ENCODE measurements at places on chromosomes 5 and 9.
A peak's percentile ranks its signal among the peaks of the same experiment; 100 is the strongest.

- peak; percentile 60 for DNase-seq
Observed at GRCh38 chr9:112925058-112925641, 34.5 kb upstream of the SLC46A2 start.

DNA sequence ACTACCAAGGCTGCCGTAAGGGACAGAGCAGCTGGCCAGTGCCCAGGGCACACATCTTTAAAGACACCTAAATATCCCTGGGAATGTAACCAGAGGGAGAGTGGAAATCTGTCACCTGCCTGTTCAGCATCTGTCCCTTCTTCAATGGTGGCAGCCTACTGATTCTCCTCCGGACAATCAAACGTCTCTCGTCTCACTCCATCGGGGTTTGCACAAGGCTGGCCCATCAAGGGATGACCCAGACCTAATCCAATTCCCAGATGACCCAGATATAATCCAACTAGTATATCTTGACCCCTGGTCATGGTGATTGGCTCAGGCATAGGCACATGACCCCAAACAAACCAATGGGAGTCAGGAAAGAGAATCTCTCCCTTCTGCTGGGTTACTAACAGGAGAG, 93.5 kb downstream of the HRH2 start:
- DNase-seq = peak; percentile 44

- no peak for DNase-seq
Observed at GRCh38 chr5:99900302-99900852, 634.8 kb upstream of the FAM174A start.

DNA sequence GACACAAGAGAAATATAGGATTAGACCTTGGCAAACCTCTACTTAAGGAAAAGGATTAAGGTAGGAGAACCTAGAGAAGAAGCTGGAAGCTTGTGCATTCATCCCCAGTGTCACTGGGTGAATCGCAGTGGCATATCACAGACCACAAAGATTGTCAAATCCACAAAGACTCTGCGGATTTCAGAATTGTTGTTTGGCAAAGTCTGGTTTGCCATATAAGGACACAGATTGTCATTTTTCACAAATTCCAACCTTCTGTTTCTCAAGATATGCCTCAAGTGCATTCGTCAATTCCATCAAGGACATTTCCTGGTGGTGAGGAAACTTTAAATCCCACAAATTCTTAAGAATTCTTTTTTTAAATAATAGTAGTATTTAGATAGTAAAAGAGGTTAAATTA, 395.1 kb upstream of the PAPPA start:
- no peak for DNase-seq

- no peak for DNase-seq
Observed at GRCh38 chr9:135468854-135469521, 10.6 kb upstream of the PPP1R26 start.

DNA sequence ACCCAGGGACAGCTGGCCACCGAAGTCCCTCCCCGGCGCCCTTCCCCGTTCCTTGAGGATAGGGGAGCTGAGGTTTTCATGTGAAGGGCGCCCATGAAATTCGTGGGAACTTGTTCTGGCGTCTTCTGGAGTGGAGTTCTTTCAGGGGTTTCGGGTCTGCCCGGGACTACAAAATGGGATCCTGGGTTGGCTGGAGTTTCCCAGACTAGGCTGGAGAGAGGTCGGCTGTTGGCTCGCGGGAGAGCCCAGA, 3.6 kb upstream of the RGMB start:
- DNase-seq = no peak

DNA sequence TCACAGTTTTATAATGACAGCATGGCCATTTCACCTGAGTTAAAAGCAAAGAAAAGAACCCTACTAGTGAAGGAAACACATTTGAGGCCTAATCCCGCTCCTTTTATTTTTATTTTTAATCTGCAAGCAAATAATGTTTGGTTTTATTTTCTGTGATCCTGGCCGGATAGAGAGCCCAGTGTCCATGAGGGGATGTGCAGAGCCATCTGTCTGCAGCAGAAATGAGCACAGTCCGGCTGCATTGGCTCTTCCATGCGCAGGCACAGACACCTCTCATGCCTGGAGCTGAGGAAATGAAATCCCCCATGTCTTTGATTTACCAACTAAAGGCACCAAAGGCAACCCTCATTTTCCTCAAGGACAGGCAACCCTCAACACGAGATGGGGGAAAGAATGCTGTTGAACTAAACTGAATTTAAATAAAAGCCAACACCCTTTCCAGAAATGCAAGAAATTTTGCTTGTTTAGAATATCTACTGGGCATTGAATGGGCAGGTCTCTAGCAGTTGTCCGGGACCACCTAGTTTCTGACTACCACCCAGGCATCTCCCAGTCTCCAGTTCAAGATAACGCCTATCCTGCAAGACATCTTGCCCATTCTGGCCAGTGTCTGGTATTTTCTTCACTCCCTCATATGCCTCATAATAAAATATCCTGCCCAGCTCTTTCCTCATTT, 47.9 kb upstream of the SEMA6A start:
- DNase-seq = no peak

- no peak for DNase-seq
Observed at GRCh38 chr9:109556061-109556460, 58.0 kb upstream of the PTPN3 start.

DNA sequence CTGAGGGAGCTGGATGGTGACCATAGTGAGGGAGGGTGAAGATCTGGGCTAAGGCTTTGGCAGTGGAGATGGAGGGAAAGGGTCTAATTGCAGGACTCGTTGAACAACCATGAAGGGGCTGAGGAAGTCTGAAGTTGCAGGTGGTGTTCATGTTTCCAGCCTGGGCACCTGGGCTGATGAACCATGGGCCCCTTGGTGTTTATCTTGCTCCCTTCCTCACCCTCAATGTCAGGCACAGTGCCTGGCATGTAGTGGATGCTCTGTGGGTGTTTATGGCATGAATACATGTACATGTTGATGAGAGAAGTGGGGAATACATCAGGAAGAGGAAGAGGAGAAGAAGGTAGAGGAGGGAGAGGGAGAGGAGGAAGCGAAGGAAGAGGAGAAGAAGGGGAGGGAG, 31.3 kb upstream of the COL15A1 start:
- DNase-seq = no peak

GRCh38 chr9:17380126-17380861, 198.6 kb upstream of the SH3GL2 start:
- no peak for DNase-seq

- DNase-seq = peak; percentile 39
Observed at GRCh38 chr9:125635888-125636287, 71.1 kb downstream of the MAPKAP1 start.

DNA sequence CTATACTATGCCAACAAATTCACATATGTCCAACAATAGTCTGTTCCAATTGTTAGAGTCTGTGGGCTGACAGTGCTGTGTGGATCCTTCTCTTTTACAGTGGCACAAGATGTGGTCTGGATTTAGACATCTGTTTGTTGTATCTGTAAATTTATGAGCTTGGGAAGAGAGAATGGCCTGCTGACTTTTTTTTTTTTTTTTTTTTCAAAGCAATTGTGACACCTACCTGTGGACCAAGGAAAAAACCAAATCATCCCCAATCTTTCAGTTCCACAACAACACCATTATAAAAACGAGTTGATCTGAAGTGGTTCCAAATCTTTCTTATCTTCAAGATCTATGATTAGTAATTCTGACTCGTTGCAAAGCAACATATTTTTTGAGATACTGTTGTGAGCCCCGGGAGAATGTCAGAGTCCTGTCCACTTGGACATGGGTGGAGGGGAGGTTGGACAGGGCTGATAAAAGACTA, 4.9 kb downstream of the IRX2 start:
- DNase-seq = peak; percentile 60

- DNase-seq = no peak
Observed at GRCh38 chr5:17058438-17058837, 122.3 kb upstream of the MYO10 start.

- DNase-seq = no peak
Observed at GRCh38 chr5:154176181-154176580, 14.4 kb upstream of the GALNT10 start.

DNA sequence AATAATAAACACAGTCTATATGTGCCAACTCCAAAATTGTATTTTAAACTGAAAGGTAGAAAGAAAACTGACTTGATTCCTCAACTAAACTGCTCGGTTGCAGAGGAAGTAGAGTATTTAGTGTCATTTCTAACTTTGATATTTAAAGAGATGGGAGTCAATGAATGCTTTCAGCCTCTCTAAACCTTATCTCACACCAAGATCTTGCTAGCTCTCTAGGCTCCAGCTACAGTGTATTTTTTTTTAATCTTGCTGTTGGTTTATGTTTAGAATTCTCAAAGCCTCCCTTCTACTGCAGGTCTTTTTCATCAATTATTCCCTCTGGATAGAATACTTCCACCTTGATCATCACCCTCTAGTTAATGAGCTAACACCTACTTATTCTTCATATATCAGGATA, 419.4 kb upstream of the ZNF462 start:
- no peak for DNase-seq

GRCh38 chr9:20640331-20641187, 18.3 kb upstream of the MLLT3 start:
- peak; percentile 86 for DNase-seq

DNA sequence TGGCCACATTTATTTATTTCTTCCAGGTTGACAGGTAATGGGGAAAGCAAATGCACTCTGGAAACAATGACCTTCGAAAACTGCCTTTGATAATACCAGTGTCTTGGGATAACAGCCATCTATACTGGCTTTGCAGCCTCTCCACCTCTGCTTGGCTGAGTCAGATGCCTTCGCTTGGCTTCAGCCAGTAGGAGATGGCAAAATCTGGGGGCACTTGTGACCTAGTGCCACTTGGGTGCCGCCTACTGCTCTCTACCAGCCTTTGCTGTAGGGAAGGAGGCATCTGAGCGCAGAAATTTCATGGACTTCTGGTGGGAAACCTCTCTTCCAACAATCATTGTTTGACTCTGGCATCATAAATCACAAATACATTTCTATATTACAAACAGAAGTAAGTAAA, 21.8 kb downstream of the FYB1 start:
- no peak for DNase-seq

DNA sequence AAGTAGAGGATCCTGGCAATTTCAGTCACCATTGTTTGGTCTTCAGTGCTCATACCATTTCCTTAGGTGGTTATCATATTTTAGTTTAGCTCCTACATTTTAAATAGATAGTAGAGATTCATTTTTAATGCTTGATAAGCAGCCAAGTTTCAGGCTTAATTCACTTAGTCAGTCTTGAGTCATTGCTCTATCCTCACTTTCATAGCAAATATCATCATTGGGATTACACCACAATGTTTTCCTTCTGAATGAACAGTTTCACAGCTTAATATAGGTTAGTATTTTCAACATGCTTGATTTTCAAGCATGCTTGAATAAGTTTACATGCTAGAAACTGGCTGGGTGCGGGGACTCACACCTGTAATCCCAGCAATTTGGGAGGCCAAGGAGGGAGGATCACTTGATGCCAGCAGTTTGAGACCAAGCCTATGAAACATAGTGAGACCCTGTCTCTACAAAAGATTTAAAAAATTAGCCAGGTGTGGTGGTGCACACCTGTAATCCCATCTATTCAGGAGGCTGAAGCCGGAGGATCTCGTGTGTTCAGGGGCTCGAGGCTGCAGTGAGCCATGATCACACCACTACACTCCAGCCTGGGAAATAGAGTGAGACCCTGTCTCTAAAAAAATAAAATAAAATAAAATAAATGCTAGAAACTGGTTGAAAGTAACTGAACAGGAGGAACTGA, 339.9 kb downstream of the ADGRV1 start:
- no peak for DNase-seq

DNA sequence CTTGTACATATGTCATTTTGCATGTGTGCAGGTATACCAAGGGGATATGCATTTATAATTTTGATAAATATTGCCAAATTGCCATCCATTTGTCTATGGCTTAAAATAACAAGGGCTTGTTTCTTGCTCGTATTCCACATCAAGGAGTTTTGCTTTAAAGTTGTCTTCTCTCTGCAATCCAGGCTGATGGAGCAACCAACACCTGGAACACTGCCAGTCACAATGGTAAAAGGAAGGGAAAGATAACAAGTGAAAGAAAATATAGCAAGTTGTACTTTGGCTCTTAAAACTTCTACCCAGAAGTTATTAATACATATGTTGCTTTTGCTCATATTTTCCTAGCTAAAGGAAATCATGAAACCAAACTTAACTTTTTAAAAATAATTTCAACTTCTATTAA, 156.9 kb downstream of the UNC13B start:
- no peak for DNase-seq

GRCh38 chr5:130978475-130978874, 186.6 kb downstream of the HINT1 start:
- no peak for DNase-seq

GRCh38 chr5:84086511-84086910, 298.2 kb downstream of the EDIL3 start:
- DNase-seq = no peak

GRCh38 chr9:111458139-111459009, 25.8 kb downstream of the ECPAS start:
- no peak for DNase-seq

GRCh38 chr5:139974661-139975060, 68.4 kb downstream of the NRG2 start:
- DNase-seq = no peak

DNA sequence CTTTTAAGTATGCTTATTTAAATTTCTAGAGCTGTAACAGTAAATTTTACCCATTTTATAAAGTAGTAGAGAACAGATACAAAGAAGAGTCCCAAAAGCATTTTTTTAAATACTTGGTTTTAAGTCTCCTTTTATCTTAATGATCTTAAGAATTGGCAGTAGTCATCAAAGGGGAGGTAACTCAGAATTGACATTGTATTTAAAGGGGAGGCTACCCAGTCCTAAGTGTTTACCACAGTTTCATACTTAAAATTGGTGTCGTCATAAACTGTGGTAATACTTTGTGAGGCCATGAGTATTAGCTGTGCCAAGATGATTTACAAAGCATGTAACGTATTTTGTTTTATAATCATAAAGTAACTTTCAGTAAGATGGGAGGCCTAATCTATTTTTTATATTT, 14.8 kb downstream of the SLC25A46 start:
- DNase-seq = no peak

DNA sequence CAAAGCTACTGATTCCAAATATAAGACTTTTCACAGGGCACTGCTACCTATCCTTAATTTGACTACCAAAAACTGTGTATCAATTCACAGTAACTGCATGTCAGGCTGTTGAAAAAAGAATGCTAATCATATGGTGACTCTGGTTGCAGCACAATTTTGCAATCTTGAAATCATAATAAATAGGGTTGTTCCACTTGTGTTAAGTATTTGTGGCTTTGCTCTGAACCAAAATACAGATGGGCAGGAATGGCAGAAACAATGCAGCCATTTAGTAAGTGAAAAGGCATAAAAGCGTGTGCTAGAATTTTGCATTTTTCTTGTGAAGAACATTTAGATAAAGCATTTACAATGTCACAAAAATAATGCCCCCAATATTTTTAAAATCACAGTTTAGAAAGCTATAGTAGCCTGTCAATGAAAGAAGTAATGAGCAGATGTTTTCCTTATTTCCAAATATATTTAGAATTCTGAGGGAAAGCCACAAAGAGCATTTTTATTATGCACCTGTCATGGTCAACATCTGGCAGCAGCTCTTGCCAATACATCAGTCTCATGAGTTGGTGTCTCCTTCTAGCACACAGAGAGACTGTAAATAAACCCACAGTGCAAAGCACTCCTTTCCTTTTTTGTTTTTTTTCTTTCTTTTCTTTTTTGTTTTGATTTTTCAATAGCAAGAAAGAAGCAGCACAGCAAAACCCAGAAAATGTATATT, 54.8 kb upstream of the PAM start:
- DNase-seq = no peak
